ENCODE measurements at places on chromosomes 6 and 20. TPM values are rescaled to one million over a fixed set of nuclear protein-coding genes. Genes with fewer than 3 reads are reported as not detected.
A peak's percentile ranks its signal among the peaks of the same experiment; 100 is the strongest.

- DNase-seq = peak; percentile 66
- H3K36me3 ChIP-seq = no peaks in the 10 kb centered on the region
- H3K27me3 ChIP-seq = peaks cover 69% of the 10 kb centered on the region
- peaks cover 8% of the 10 kb centered on the region for H3K4me1 ChIP-seq
- no peak within 1 kb of the TSS for H3K27ac ChIP-seq
- peak within 1 kb of the TSS; percentile 89 for H3K4me3 ChIP-seq
These were observed at the start of gene ELOVL2 for GRCh38 chr6:11043961-11044711. TSS of gene ELOVL2 (minus strand) at chr6:11044305. CDS start at chr6:11044230, 75 bp downstream.

DNA sequence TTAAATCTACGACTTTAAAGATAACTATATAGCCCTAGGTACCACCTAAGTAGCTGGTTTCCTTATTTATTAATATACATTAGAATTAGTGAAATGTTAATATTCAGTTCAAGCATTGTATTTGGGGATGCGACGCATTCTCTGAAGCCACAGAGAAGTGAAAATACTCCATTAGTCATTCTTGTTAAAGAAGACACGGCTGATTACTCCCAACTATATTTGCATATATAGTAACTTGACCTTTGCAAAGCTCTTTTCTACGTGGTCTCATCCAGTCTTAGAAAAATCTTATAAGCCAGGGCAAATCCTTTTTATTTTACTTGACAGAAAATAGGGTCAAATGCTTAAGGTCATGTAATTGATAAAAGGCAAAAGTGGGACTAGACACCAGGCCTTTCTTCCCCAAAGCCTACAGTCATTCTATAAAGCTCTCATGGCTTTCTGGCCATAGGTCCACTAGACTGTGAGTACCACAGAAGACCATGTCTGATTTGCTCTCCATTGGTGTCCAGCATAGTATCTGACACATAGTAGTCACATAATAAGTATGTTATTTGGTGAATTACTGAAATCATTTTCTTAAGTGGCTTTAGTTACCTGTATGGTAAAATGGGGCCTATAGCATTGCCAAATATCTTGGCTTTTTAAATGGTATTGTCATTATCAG is 11.3 kb downstream of the ZHX3 start:
- no peaks in the 10 kb centered on the region for H3K36me3 ChIP-seq
- no peak overlapping the region for H3K27ac ChIP-seq
- no peak for DNase-seq

- H3K27ac ChIP-seq = no peak overlapping the region
- DNase-seq = no peak
- peaks cover 30% of the 10 kb centered on the region for H3K4me1 ChIP-seq
- no peaks in the 10 kb centered on the region for H3K36me3 ChIP-seq
These were observed 55.0 kb downstream of the NOX3 start for GRCh38 chr6:155400654-155400965.

DNA sequence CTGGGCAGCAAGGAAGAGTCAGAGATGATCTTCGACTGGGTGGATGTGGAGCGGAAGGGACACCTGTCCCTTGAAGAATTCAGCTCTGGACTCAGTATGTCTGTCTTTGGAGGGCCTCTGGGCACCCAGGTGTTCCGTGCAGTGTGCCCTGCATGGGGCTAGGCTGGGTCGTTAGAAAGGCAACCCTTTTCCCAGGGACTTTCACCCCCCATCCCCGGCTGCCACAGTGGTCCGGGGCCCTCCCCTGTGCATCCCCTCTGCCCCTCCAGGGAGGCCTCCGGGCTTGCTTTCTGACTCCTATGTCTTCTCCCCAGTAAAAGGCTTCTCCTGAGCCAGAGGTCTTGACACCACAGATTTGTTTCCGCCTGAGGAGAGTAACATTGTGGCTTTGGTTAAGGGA is 16.2 kb downstream of the RAB44 start:
- no peak overlapping the region for H3K4me3 ChIP-seq
- no peak for DNase-seq
- H3K27me3 ChIP-seq = no peaks in the 10 kb centered on the region
- no peaks in the 10 kb centered on the region for H3K36me3 ChIP-seq
- H3K27ac ChIP-seq = no peak overlapping the region

DNA sequence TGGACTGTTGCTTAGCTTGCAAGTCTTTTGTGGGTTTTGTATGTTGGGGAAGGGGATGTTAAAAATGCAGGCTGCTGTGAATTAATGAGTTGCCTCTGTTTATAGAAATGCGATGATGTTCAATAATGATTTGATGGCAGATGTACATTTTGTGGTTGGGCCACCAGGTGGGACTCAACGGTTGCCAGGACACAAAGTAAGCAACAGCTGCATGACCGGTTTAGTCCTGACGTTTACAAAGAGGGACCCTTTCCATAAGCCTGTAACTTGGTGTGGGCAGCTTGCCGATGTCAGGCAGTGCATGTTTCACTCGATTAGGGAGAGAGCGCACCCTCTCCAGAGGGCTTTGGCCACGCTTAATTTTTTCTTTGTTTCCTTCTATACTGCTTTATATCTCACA is 1.3 kb downstream of the BTBD3 start:
- peaks cover 13% of the 10 kb centered on the region for H3K36me3 ChIP-seq
- H3K4me3 ChIP-seq = no peak overlapping the region
- DNase-seq = no peak
- H3K4me1 ChIP-seq = peaks cover 48% of the 10 kb centered on the region

DNA sequence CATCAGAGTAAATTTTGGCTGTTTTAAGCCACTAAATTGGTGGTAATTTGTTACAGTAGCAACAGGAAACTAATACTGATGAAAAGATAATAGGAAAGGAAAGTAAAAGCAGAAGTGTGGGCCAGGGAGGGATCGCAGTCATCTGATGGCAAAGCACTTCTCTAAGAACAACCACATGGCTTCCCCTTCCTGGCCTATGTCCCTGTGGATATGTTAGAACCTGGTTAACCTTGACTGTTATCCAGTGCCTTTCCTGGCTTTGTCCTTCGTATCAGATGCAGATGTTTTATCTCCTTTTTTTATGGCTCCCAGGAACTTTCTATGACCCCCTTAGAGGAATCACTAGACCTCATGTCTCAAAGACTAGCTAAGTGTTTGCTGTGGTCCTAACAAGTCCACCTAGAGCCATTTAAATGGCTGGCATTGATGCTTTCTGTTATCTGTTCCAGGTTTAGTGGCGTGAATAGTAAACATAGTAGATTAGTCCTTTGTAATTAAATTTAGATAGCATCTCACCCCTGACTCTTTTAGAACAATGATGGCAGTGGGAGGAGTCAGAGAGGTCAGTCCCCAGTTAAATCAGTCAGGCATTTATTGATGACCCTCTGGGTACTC is 79.2 kb upstream of the PHACTR2 start:
- no peak overlapping the region for H3K27ac ChIP-seq
- no peak for DNase-seq
- H3K4me1 ChIP-seq = no peaks in the 10 kb centered on the region
- no peaks in the 10 kb centered on the region for H3K36me3 ChIP-seq

- no peak for DNase-seq
- H3K4me1 ChIP-seq = peaks cover 4% of the 10 kb centered on the region
- peaks cover 73% of the 10 kb centered on the region for H3K27me3 ChIP-seq
- no peaks in the 10 kb centered on the region for H3K36me3 ChIP-seq
- H3K27ac ChIP-seq = no peak overlapping the region
- H3K4me3 ChIP-seq = no peak overlapping the region
These were observed 9.5 kb downstream of the OVOL2 start for GRCh38 chr20:18048176-18048575.

- no peak for DNase-seq
- no peaks in the 10 kb centered on the region for H3K27me3 ChIP-seq
- no peaks in the 10 kb centered on the region for H3K36me3 ChIP-seq
- H3K27ac ChIP-seq = no peak overlapping the region
These were observed 43.5 kb downstream of the TTI1 start for GRCh38 chr20:37989601-37990295.

Gene UBE2C
- 202 TPM for total RNA-seq

Gene KCNK15
- total RNA-seq = not detected

Gene FAM83B
- not detected for total RNA-seq

Gene TRIM31
- total RNA-seq = not detected

Gene PEX7
- total RNA-seq = 5.3 TPM

Gene SLC22A3
- total RNA-seq = not detected

Gene GRM1
- 0.63 TPM for total RNA-seq

All from neural crest cell (in vitro differentiated cells).